ENCODE measurements at places on chromosomes 11 and 22.

- DNase-seq: peak; percentile 87
These were observed 1252.7 kb downstream of the BRD1 start for GRCh38 chr22:48574776-48575617.

GRCh38 chr22:45067731-45068130 lies 57.9 kb upstream of the PHF21B start:
- DNase-seq: no peak

GRCh38 chr11:33830903-33831648 lies 56.8 kb upstream of the FBXO3 start:
- no peak for DNase-seq

- no peak for DNase-seq
These were observed 42.9 kb upstream of the GAB2 start for GRCh38 chr11:78460471-78460870.

DNA sequence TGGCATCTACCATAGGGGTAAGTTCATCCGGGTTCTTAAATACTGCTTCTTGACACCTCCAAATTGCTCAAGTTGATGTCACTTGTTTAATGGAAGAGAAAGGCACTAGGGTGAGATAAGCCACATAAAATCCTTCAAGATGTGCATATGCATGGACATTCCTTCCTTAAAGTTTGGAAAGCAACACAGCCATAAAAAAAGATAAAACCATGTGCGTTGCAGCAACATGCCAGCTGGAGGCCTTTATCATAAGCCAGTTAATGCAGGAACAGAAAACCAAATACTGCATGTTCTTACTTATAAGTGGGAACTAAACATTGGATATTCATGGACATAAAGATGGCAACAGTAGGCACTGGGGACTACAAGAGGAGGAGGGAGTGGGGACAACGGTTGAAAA lies 8.0 kb upstream of the IL18BP start:
- no peak for DNase-seq

DNA sequence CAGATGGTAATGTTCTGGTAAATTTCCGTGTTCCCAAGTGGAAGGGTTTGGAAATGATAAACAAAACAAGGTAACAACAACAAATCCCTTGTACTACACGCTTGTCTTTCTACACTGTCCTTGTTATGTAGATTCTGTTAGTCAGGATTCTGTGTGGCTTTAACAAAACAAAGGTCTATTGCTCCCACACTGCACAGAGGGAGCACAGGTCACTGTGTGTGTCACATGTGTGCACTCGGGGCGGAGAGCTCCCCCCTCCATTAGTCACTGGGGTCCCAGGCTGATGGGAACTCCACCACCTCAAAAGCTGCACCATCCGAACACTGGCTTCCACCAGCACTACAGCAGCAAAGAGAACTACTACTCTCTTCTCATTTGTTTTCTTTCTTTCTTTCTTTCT lies 227.9 kb downstream of the NTM start:
- DNase-seq: no peak

DNA sequence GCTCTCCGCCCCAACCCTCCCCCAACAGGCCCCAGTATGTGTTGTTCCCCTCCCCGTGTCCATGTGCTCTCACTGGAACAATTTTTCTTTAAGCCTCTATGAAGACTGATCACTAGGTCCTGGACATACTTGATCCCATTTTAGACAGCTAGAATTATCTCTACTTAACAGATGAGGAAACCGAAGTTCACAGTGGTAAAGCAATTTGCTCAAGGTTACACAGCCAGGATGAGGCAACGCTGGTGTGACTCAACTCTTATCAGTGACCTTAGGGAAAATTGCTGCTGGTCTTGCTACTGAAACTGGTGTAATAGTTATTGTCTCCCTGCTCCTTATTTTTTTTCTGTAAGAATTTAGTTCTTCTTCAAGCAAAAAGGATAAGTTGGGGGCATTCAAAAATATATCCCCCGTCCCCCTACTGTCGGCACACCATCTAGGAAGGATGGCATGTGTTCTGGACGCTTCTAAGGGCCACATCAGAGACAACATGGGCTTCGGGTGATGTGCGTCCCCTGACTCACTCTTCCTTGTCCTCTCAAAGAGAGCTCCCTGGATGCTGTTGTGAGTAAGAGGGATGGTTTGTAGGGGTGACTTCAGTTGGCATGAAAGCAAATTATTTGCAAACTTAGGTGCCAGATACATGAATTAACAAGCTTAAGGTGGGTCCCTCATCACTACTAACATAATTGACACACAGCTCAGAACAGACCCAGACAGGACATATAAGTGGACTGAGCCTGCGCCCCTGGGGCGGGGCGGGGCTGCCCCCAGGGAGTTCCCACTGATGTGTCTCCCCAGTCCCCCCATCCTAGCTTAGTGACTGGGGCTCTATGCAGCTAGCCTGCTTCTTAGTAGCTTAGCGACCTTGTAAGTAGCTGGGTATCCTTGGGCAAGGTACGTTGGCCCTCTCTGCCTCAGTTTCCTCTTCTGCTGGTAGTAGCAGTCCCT lies 23.6 kb upstream of the ALX4 start:
- DNase-seq: no peak

DNA sequence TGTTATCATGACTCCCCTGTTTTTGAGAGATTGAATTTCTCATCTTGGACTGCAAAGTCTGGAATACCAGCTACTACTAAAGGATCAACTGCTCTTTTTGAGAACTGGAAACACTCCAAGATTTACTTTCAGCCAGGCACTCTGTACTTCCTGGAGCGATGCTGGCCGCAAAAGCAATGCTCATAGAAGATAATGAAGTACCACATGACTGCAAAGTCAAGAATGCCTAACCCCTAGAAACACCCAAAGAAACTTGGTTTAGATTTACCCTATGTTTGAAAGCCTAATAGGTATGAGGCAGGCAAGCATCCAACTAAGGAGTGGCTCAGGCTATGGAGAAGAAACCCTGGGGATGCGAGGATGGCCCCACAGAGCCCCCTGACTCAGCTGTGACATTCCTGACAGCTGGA lies 47.7 kb upstream of the ARHGAP20 start:
- DNase-seq: peak; percentile 85

DNA sequence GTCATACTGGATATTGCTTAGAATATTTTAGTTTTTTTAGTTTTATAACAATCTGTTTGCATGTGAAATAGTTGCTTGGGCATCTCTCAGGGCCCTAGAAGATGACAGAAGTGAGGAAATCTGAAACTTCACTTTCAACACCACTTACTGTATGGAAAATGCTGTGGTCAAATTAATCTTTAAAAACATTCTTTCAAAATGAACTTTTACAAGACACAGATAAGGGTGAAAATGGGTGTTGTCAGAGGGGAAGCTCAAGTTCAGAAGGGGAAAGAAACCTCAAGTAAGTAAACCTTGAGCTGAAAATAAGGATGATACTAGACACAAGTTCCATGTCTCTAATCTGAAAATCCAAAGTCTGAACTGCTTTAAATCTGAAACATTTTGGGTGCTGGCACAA lies 1840.1 kb upstream of the RAG2 start:
- no peak for DNase-seq

- DNase-seq: no peak
These were observed 17.1 kb upstream of the EIF3M start for GRCh38 chr11:32566517-32566916.

GRCh38 chr11:75557666-75558494 lies 4.2 kb upstream of the SERPINH1 start:
- no peak for DNase-seq

Measured in stomach (tissue), 19 donors.